Germinal center (tissue), 1 donor: ENCODE measurements at places on chromosomes 13 and 19.

DNA sequence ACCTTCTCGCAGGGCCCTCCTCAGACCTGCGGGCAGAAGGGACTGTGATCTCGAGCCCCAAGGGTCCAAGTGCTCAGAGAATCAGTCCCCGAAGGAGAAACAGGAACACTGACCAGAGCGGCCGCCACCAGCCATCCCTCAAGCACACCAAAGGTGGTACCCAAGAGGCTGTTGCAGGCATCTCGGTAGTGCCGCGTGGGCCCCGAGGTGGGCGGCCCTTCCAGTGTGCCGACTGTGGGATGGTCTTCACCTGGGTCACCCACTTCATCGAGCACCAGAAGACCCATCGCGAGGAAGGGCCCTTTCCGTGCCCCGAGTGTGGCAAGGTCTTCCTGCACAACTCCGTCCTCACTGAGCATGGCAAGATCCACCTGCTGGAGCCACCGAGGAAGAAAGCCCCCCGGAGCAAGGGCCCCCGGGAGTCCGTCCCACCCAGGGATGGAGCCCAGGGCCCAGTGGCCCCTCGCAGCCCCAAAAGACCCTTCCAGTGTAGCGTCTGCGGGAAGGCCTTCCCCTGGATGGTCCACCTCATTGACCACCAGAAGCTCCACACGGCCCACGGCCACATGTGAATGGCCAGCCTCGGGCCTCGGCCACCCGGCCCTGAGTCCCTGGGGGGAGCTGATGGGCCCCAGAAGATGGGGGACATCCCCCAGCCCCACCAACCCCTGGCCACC, 5.5 kb upstream of the ZNF135 start:
- DNase-seq = no peak

DNA sequence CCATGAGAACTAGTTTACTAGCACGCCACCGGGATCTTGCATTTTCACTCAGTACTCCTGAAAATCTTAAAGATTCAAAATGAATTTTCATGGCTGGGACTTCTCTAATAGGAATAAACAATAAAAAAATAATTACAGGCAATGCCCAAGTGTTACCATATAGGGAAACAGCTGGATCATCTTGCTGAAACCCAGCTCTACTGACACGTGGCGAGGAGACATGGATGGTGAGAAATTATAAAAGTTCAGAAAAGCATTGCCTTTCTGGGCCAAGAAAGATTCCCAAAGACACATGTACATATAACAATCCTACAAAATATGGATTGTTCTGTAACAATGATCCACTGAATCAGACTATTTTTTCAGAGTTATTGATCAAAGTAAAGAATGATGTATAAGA, 209.3 kb downstream of the RGCC start:
- DNase-seq = no peak

GRCh38 chr13:32409001-32409313, 19.0 kb downstream of the N4BP2L1 start:
- no peak for DNase-seq

DNA sequence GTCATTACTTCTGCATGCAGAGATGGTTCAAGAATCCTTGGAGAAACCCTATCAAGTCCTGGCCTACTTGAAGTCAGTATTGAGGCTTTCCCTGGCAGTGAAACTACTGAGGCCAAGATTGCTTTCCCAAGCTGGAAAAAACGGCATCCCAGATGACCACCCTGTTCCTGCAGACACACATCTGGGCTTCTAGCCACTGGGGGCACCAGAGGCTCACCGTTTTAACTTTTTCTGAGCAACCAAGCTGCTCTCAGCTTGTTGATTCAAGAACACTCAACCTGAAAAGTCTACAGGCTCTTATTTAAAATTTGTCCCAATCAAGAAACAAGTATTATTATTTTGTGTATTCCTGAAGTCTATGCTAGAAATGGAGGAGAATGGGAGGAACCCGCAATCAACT, 66.6 kb downstream of the SPRYD7 start:
- DNase-seq = no peak

DNA sequence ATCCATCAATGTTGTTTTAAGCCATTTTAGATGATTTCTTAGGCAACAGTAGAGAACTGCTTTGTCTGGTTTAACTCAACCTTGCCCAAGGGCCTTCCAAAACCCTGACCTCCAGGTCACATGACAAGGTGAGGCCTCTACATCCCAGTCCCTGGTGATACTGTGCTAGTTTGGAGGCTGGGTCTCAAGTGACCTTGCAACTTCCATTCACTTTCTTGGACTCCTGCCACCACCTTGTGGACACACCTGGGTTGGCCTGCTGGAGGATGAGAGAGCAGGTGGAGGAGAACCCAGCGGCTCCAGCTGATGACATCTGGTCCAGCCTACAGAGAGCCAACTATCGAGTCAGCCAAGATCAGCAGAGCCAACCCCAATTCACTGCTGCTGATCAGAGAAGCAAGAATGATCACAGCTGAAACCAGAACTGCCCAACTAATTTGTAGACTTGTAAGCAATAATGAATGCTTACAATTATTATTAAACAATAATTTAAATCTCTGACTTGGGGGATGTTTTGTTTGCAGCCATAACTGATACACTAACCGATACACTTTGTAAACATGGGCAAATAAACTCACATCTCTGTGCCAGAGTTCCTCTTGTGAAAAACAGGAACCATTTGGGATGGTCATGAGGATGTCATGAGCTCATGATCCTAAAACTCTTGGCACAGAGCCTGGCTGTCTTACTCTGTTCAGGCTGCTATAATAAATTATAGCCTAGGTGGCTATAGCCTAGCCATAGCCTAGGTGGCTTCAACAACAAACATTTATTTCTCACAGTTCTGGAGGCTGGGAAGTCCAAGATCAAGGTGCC, 11.5 kb downstream of the FAM187B start:
- no peak for DNase-seq
